ENCODE measurements at places on chromosomes 7 and 10.

GRCh38 chr7:26729150-26729775 lies 135.1 kb downstream of the SKAP2 start:
- no peak for DNase-seq

GRCh38 chr10:66931949-66932343 lies 6.1 kb downstream of the LRRTM3 start:
- DNase-seq: no peak

- no peak for DNase-seq
Measured at GRCh38 chr7:92968502-92968901, 132.1 kb upstream of the CDK6 start.

GRCh38 chr7:99128076-99128950 lies 15.6 kb downstream of the SMURF1 start:
- DNase-seq: no peak

All from left renal cortex interstitium (tissue), 4 donors.